Activated naive CD8-positive, alpha-beta T cell treated with anti-CD3 and anti-CD28 coated beads, Interleukin-2, amount 50 U/mL, for 16 hours (primary cell): ENCODE measurements at places on chromosomes 5 and 9.

- no peak for DNase-seq
Measured at GRCh38 chr5:172953776-172954675, 5.2 kb upstream of the RPL26L1 start.

DNA sequence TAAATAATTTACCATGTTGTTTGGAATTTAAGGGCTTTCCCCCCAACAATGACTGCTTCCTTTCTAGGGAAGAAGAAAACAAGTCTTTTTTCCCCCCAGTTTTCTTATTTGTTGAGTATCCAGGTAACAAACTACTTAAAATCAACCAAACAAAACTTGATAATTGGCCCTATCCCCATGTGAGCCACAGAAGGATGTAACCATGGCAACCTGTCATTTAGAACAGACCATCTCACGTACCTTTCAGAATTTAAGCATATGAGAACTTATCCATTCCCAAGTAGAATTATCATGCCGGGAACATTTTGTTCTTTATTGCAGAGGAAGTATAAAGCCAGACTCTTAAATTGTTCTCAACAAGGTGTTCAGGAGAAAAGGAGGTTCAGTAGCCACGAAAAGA, 392.3 kb downstream of the CETN3 start:
- no peak for DNase-seq

DNA sequence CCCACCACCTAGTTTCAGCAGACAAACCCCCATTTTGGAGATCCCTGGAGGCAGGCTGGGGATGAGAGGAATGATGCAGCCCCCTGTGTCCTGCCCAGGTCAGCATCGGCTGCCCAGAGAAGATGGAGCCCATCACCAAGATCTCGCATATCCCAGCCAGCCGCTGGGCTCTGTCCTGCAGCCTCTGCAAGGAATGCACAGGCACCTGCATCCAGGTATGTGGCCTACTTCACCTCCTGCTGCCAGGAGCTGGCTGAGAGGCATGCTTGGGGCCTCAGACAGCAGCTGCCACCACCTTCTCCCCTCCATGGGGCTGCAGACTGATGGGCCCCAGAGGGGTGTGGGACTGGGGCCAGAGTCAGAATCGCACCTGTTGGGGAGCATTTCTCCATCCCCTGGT, 38.9 kb downstream of the JADE2 start:
- no peak for DNase-seq

DNA sequence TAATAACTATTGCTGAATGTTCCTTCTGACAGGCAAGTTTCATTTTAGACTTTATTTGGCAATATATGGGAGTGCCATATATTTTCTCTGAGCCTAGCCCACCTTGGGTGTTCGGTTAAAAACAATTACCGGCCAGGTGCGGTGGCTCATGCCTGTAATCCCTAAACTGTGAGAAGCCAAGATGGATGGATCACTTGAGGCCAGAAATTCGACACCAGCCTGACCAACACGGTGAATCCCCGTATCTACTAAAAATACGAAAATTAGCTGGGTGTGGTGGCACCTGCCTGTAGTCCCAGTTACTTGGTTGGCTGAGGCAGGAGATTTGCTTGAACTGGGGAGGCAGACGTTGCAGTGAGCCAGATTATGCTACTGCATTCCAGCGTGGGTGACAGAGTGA, 47.9 kb downstream of the TNFSF15 start:
- DNase-seq, result no peak

DNA sequence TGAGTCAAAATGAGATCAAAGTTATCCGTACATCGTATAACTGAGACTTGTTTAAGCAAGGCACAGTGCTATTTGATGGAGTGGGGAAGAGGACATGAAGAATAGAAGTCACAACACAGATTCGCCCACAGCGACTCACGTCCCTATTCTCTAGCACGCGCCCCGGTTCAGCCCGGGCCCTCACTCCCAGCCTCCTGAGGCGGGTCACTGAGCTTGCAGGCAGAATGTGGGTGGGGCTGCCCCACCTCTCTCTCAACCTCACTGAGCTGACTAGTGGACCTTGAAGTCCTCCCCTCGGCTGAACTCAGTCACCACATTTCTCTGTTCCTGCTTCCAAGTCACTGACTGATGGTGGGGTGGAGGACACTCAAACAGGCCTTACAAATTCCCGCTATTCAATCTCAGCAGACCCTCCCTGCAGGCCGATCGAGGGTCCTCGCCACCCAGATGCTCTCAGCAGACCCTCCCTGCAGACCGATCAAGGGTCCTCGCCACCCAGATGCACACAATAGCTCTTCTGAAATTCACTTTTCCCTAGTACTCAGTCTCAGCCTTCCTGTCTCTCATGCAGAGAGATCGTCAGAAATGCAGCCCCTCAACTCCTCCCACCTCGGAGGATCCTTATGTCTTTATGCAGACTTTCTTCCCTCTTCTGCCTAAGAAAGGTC, 12.9 kb downstream of the GLDC start:
- no peak for DNase-seq

DNA sequence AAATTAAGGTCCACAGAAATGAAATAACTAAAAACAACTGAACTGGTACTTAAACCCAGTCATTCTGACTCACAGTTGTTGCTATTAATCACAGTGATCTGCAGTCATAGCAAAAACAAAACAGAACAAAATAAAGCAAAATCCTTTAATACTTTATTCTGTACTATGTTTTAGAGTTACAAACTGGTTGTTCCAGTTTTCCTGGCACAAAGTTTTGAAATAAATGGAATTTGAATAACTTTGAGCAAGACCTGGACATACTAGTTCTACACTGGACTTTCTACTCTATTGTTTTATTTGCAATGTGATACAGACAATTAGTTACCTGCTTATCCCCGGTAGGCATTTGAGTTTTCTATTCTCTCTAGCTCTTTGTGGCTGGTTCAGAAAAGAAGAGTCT, 147.9 kb downstream of the DMRT2 start:
- DNase-seq, result no peak

DNA sequence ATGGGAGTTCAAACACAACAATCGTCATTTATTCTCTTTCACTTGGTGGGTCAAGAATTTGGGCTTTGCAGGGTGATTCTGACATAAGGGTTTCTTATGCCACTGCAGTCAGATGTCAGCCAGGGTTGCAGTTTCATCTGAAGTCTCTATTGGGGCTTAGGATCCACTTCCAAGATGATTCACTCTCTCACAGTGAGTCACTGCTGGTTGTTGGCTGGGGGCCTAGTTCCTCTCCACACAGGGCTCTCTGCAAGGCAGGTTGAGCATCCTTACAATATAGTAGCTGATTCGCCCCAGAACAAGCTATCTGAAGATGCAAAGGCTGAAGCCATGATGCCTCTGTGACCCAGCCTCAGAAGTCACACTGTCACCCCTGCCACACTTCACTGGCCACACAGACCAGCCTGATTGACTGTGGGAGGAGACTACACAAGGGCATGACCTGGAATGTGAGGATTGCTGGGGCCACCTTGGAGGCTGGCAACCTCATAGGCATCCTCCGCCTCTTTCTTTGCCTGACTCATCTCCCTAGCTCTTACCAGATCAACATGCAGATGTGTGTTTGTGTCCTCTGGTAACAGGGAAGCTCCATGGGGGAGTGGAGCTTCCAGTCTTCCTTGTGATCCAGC, 4.5 kb upstream of the CARD19 start:
- peak; percentile 37 for DNase-seq
